ENCODE measurements at places on chromosomes 5 and 9.

DNA sequence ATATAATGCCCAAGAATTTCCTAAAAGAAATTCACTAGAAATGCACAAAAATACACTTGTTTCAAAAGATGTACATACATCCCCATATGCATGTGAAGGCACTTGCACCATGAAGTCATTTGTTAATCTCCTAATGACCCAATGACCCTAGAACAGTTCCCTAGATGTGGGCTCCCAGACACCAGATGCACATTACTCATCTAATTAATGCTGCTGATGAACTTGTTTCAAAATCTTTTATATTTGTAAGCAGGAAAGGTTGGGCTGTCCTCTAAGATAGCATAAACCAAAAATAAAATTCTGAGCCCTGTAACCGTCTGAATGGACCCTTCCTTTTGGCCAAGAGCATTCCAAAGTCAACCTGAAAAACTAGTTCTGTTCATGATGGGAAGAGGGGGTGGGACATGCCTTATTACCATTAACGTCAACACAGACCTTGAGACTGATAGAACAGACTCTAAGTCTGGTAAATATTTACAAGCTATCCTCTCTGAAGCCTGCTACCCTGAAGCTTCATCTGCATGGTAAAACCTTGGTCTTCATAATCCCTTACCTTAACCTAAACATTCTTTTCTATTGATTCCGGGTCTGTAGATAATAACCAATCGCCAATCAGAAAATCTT, 91.0 kb upstream of the DAPK1 start:
- DNase-seq: no peak

DNA sequence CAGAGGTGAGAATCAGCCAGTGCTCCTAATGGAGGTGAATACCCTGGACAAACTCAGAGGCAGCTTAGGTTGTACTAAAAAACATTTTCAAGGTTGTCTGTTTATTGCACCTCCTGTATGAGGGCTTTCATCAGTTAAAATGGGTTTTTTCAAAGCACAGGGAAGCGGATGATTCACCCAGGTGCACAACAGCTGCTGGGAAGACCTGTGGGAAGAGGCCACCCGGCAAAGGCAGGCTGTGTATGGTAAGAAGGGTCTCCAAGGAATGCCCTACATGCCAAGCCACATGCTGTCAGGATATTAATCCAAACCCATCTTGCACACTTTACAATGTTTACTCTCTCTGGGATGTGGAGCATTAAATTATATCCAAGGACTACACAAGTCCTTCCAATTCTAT, 14.7 kb downstream of the SIL1 start:
- no peak for DNase-seq

DNA sequence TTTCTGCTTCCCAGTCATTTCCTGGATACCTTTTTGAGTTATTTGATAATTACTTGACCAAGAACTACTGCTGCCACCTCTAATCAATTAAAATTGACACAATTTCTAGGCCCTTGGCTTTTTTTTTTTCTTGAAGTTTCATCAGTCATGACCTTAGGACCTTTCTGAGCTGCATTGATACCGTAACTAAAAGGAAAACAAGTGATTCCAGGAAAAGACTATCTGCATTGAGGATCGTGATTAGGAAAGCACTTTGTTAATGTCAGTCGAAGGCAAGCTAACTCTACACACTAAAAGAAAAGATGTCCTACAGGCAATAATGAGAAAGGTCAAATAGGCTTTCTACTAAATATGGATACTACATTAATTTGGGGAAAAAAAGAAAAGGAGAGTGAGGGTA, 69.9 kb downstream of the ARSB start:
- no peak for DNase-seq

- no peak for DNase-seq
These were observed 31.1 kb downstream of the TRIO start for GRCh38 chr5:14174230-14174636.

- no peak for DNase-seq
These were observed 533.9 kb upstream of the NUDT12 start for GRCh38 chr5:104096451-104096850.

DNA sequence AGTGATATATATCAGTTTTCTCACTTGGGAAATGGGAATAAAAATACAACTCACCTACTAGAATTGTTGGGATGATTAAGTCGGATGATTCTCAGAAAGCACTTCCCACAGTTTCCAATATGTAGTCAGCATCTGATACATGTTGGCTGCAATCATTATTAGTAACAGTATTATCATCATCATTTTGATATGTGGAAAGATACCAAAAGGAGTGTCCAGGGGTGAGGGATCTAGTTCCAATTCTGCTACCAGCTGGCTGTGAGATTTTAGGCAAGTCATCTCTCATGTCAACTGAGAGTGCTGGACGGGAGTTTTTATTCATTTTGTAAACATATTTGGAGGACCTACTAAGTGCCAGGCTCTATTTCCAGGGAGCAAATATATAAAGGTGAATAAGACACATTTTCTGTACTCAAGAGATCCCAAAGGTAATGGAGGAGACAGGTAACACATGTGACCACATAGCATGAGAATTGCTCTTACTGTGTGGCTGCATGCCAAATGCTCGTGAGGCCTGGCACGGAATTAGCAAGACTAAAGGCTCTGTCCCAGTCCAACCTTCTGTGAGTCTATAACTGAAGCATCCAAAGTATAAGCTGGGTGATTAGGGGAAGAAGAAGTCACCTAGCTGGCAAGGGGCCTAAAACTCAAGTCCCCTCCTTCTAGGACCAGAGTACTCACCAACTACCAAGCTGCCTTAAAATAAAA, 83.0 kb downstream of the GRIA1 start:
- no peak for DNase-seq

- DNase-seq: no peak
These were observed 98.6 kb downstream of the OSTF1 start for GRCh38 chr9:75186767-75187380.

GRCh38 chr5:96781031-96781971, 26.4 kb downstream of the ERAP1 start:
- DNase-seq: no peak

GRCh38 chr5:170597109-170597751, 93.4 kb downstream of the KCNIP1 start:
- DNase-seq: peak; percentile 27

DNA sequence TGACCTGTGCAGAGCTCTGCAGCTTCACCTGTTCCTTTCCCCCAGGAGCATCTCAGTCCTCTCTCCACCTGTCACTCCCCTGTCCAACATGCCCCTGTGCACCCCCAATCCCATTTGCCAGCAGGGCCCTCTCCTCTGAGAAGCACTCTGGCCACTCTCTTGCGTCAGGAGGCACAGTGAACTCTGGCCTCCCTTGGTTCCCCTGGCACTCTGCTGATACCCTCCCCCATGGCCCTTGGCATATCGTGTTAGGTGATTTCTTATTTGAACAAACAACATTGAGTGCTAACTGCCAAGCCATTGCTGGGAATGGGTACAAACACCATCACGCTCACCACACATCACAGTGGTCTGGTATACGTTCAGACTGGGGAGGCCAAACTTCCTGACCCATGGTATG, 20.9 kb upstream of the TNIP1 start:
- DNase-seq: no peak
